ENCODE measurements at places on chromosomes 3 and 15. TPM values are rescaled to one million over a fixed set of nuclear protein-coding genes. Genes with fewer than 3 reads are reported as not detected.

GRCh38 chr15:59170295-59171066 lies 36.2 kb upstream of the LDHAL6B start:
- DNase-seq = peak; percentile 58

DNA sequence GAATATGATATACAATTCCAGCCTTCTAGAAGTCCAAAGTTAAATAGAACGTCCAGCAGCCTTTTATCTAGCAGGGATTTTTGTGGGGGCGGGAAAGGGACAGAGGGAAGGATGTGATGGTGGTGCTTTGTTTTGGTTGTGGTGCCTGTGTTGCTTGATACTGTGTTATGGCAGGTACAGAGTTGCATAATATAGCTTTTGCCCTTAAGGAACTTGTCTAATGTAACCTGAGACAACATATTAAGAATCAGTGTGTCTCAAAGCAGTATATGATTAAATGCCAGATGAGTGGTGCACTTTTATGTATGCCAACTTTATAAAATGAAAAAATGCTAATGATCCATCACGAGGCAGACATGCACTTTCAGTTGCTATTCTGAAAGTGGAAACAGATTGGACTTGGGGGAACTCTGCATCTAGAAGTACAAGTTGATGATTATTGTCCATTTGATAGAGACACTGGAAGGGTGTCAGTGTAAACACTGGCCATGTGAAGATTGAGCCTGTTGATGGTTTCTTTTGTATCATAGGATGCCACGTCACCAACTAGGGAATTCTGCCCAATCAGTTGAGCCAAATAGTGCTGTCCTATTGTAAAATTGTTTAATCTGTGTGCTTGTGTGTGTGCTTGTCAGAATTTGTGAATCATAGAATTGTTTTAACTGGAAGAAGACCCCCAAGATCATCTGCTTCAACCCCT lies 23.0 kb downstream of the NEO1 start:
- DNase-seq = no peak

Gene BTD
- 31.1 TPM for total RNA-seq

Gene GUCA1C
- total RNA-seq = not detected

Gene IQCF5
- not detected for total RNA-seq

Gene SI
- not detected for total RNA-seq

Gene C3orf49
- not detected for total RNA-seq

DNA sequence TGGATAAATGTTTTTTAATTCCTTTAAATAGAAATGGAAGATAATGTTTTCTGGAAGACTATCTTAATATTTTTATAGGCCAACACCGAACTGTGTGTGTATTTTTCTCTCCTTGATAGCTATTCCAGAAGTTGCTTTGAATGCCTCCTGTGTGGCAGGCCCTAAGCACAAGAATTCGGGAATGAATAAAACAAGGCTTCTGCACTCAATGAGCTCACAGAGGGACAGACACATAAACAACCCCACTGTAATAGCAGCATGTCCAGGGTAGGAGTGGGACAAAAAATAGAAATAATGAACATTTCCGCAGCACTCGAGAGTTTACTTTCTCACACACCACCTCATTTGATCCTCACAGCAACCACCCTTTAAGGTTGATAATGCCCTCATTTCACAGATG lies 18.0 kb downstream of the SRGAP3 start:
- no peak for DNase-seq

Data from osteoblast (primary cell).